CD4-positive, alpha-beta T cell (primary cell): ENCODE measurements at places on chromosomes 1 and 21.

DNA sequence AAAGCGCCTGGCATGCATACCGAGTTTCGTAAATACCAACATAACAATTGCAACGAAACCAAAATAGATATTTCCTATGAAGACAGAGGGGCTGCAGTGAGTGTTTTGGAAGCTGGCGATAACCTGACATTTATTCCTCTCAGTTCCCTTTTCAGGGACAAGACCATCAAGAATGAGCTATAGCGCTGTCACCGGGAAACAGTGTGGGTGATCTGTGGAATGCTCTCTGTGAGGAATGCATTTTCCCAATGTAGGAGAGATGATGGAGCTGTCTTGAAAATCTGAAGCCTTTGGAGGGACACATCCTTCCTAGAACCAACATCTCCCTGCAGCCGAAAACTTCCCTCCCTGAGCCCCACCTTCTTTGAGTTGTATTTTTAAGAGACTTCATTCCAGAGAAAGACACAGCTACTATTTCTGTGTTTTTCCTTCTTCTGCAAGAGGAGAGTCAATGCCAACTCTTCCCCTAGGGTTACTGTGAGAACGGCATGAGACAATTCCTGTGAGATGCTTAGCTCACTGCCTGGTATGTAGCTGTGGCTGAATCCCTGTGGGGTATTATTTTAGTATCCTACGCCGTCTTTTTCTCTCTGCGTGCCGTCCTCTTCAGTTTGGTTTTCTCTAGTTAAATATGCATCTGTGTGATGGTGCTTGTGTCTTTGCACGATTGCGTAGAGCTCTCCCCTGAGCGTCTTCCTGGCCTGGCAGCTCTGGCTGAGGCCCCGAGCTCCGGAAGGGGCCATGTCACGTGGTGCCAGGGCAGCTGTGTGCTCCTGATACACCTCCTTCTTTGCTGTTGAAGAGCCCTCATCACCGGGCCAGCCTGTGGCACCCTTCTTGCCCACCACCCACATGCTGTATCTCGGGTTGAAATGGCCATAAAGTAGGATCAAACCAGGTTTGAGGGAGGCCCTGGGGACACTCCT, 45.2 kb downstream of the AJAP1 start:
- no peak for DNase-seq

DNA sequence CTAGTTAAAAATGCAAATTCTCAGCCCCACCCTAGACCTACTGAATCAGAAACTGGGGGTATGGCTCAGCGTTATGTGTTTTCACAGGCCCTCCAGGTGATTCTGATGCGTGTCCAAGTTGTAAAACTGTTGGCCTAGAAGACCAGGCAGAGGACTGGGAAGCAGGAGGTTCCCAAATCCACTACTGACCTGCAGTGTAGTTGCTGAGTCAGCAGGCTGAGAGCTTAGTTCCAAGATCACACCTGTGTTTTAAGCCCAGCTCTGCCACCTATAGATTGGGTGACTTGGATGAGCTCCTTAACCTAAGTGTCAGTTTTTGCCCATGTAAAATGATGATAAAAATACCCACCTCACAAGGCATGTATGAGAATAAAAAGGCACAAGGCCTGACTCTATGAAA, 4.1 kb downstream of the GRHL3 start:
- DNase-seq = no peak

DNA sequence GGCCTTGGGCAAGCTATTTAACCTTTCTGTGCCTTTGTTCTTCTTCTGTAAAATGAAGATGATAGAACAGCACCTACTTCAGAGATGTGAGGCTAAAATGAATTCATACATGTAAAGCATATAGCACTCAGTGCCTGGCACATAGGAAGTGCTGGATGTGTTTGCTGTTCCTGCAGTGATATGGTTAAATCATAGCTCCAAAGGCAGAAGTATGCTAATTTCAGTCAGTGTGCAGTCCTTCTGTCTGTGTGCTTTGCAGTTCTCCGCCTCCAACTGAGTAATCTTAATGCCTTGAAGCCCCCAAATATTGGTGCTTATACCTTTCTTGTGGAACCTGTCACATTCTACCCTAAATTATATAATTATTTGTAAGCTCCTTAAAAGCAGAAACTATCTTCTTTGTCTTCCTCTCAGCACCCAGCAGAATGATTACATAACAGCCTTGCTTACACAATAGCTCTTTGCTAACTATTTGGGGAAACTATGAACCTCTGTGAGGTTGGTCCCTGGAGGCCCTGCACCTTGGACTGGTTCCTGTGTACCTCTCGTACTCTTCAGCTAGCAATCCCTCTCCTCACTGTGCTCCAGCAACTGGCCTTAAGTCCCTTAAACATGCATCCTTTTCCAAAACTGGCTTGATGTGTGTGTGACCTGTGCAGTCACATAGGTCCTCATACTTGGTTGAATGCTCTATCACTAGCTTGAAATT, 57.0 kb upstream of the CACYBP start:
- DNase-seq = peak; percentile 15

GRCh38 chr1:8340448-8340847, 22.5 kb downstream of the SLC45A1 start:
- no peak for DNase-seq

GRCh38 chr1:184568148-184568547, 181.3 kb downstream of the C1orf21 start:
- DNase-seq = no peak

- DNase-seq = no peak
Measured at GRCh38 chr1:38529946-38530345, 329.6 kb downstream of the RRAGC start.

DNA sequence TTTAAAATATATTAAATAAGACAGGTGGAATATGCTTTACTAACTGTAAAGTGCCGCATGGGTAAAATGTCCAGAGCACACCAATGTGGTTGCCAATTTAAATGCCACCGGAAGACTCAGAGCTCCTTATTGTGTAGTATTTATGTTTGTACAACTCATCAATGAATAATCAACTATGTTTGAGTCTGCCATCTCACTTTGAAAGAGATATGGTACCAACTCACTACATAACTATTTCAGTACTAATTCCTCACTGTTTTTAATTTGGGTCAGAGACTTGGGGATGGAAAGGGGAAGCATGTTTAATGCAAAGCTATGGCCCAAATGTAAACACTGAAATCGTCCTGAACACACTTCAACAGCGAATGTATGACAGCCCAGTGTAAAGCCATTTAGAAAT, 144.8 kb downstream of the NR5A2 start:
- DNase-seq = no peak

GRCh38 chr1:90809093-90809492, 92.0 kb upstream of the BARHL2 start:
- DNase-seq = no peak

GRCh38 chr1:184860985-184861754, 106.5 kb upstream of the EDEM3 start:
- DNase-seq = no peak
